ENCODE measurements at places on chromosomes 5 and 9. TPM values are rescaled to one million over a fixed set of nuclear protein-coding genes. Genes with fewer than 3 reads are reported as not detected.

DNA sequence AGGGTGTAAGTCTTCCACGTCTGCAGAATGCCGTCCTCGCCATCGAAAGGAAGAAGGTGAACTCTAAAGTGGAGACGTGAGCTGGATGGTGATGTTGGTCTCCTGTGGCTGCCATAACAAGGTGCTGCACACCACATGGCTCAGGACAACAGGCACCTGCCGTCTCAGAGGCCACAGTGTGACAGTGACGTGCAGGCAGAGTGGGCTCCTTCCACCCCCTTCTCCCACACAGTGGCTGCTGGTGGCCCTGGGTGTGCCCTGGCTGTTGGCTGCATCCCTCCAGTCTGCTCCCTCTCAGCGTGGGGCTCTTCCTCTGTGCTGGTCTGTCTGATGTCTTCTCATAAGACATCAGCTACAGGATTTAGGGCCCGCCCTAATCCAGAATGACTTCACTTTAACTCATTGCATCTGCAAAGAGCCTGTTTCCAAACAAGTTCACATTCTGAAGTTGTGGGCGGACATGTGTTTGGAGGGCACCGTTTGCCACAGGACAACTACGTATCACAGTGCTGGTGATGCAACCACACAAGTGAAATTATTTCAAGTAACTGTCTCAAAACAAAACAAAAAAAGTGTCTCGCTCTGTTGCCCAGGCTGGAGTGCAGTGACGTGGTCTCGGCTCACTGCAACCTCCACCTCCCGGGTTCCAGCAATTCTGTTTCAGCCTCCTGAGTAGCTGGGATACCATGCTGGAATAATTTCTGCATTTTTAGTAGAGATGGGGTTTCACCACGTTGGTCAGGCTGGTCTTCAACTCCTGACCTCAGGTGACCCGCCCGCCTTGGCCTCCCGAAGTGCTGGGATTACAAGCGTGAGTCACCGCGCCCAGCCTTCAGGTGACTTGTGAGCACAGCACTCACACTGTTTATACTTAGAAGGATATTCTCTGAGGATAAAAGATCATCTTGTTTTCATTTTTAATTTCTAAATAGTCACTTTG lies 31.2 kb upstream of the CLPTM1L start:
- DNase-seq = no peak

DNA sequence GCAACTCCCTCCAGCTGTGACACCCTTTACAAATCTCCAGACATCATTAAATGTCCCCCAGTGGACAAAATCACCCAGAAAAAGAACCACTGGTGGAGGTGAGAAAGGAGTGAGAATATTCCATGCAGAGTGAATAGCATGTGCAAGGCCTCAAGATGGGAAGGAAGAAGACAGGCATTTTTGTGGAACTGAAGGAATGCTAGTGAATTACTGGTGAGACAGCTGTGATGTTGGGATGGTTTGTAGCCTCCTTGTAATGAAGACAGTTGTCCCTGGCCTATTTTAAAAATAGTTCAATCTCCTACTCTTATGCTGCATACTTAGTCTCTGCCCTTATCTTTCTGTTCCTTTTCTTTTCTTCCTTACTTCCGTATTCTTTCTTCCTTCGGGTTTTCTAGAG lies 124.9 kb upstream of the RPS23 start:
- no peak for DNase-seq

DNA sequence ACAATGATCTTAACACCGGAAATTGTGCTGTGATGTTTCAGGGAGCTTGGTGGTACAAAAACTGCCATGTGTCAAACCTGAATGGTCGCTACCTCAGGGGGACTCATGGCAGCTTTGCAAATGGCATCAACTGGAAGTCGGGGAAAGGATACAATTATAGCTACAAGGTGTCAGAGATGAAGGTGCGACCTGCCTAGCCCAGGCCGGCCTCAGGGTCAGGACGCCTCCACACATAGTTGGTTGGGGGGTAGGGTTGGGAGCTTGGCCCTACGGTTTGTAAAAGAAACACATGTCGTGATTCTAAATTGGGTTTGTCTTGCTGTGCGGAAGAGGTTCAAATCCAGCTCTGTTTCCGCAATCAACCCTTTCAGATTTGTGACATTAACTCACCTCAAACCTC lies 6.6 kb downstream of the FCN2 start:
- no peak for DNase-seq

GRCh38 chr5:65919773-65920172 lies 6.6 kb upstream of the ERBIN start:
- no peak for DNase-seq

- DNase-seq = no peak
These were observed 99.6 kb downstream of the LURAP1L start for GRCh38 chr9:12874395-12874794.

- no peak for DNase-seq
These were observed 10.3 kb downstream of the UGT3A2 start for GRCh38 chr5:36056422-36056821.

DNA sequence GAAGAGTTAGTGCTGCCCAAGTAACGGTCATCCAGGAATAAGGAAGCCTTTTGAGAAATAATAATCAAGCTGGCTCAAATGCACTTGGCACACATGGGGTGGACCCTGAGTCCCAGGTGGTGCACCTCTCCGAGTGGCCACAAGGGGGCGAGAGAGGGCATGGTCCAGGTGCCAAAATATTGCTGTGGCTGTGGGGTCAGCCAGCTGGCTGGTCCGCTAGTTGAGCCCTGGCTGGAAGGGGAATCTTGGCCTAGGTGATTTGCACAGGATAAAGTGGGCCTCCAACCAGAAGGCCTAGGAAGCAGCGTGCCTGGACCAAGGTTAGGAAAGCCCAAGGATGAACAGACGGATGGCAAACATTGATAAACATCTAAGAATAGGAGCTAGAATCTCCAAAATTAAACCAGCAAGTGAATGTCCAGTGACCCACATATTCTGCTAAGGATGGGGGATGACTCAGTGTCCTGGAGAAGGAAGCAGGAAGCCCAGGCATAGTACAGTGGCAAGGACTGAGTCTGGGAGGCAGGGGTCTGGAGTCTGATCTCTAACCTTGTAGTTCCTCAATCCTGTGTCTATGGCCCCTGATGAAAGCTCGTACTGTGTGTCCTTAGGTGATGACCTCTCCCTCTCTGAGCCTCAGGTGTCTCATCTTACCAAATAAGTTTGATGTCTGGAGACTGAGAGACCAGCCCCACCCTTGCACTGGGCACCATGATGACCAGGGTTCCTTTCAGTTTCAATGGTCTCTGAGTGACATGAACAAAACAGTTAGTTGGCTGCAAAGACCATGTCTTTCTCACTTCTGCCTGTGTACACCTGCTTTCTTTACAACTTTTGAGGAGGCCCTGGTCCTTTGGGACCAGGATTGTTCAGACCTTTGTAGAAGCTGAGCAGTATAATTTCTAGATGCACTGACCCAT lies 19.2 kb upstream of the SHB start:
- peak; percentile 78 for DNase-seq

- no peak for DNase-seq
These were observed 4.2 kb upstream of the KCNIP1 start for GRCh38 chr5:170499621-170500020.

- no peak for DNase-seq
These were observed 7.6 kb downstream of the LRSAM1 start for GRCh38 chr9:127458921-127459320.

GRCh38 chr9:124969401-124969800 lies 28.5 kb upstream of the GOLGA1 start:
- DNase-seq = no peak

DNA sequence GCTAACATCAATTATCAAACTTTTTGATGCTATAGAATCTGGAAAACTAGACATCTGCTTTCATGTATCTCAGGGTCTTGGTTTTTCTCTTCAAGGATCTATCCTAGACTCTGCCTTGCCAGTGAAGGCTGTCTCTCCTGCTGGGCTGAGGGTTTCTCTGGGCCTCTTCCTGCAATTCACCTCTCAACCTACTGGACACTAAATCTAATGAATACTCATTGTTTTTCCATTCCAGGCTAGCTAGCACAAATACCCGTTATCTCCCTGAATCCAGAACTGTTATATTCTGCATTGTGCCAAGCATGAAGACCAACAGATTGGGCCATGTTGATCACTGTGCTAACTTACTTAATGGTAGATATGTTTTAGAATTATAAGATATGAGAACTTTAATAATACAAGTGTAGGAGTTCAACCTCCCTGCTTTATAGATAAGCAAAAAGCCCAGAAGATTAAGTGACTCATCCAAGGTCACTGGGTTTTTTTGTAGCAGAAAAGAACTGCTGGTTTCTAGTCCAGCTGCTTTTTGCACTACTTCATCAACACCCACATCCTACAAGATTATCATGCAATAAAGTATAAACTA lies 56.5 kb upstream of the RNF38 start:
- no peak for DNase-seq

- no peak for DNase-seq
These were observed 22.0 kb upstream of the KCNIP1 start for GRCh38 chr5:170481849-170482248.

DNA sequence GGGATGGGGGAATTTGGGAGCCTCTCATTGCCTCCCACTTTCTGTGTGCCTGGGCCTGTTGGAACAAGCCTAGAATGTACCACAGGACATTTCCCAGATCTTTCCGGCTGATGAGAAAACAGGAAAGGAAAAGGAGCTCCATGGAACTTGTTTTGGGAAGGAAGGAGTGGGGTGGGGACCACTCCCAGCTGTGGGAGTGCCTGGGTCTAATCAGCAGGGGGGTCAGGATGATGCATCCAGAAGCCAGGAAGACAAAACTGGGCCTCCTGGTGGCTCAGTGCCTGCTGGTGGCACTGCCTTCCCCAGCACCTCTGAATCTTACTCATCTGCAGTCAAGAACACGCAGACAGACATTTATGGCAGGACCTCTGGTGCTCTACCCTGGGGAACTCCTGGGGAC lies 2.8 kb downstream of the SMIM33 start:
- peak; percentile 53 for DNase-seq

GRCh38 chr5:123262216-123262823 lies 160.9 kb downstream of the CEP120 start:
- DNase-seq = no peak

Gene BTNL3
- not detected for total RNA-seq

Gene DNAH5
- not detected for total RNA-seq

Gene IRGM
- 2.6 TPM for total RNA-seq

Gene PTPRD
- total RNA-seq = not detected

Gene SOWAHA
- total RNA-seq = not detected

Gene JADE2
- total RNA-seq = 86.6 TPM

Gene PCDHGA4
- total RNA-seq = not detected

Gene SLCO6A1
- total RNA-seq = not detected

Gene NTNG2
- 0.76 TPM for total RNA-seq
